ENCODE measurements at places on chromosomes 2 and 18. TPM values are rescaled to one million over a fixed set of nuclear protein-coding genes. Genes with fewer than 3 reads are reported as not detected.

DSC1 gene
- not detected for total RNA-seq

SCN1A gene
- total RNA-seq: not detected

LCT gene
- 0.74 TPM for total RNA-seq

LDLRAD4 gene
- 23.7 TPM for total RNA-seq

CDK15 gene
- not detected for total RNA-seq

All from T-helper 1 cell treated with Interleukin-12 subunit alpha and Interleukin-12 subunit beta and Interleukin-4 antibody, amounts not matched to agents 30 ng/mL and 1 ng/mL, for 36 hours (primary cell).